ENCODE measurements at places on chromosomes 4 and X.

- no peak for DNase-seq
Measured at GRCh38 chr4:24704149-24704548, 91.2 kb upstream of the SOD3 start.

DNA sequence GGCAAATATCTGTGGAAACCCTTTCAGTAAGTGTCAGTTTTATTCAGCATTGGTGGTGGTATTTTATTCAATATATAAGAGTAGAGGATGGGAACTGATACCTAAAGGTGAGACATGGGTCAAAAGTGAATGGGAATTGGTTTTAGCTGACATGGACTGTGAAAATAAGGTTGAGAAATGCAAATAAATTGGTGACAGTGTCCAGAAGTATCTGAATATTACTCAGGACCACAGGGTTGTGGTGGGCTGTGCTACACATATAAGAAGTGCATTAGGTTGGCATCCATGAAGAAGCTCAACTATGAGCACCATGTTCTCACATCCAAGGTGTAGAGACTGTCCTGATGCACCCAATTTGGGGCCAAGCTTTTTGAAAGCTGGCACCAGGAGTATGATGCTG lies 45.0 kb downstream of the ETDC start:
- DNase-seq: no peak

- no peak for DNase-seq
Measured at GRCh38 chr4:165301833-165302232, 25.6 kb upstream of the MSMO1 start.

DNA sequence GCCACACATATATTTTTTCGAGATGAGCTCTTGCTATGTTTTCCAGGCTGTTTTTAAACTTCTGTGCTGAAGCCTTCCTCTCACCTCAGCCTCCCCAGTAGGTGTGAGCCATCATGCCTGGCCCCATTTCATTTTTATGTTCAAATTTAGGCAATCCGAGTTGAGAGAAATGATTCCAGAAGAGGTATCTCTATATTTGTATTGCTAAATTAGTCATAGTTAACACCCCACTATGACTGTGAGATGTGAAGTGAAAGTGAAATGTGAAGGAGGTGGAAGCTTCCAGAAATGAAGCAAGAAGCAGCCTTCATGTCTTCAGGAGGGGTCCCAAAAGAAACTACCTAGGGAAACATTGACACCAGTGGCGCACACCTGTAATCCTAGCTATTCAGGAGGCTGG lies 17.7 kb downstream of the APELA start:
- DNase-seq: no peak

DNA sequence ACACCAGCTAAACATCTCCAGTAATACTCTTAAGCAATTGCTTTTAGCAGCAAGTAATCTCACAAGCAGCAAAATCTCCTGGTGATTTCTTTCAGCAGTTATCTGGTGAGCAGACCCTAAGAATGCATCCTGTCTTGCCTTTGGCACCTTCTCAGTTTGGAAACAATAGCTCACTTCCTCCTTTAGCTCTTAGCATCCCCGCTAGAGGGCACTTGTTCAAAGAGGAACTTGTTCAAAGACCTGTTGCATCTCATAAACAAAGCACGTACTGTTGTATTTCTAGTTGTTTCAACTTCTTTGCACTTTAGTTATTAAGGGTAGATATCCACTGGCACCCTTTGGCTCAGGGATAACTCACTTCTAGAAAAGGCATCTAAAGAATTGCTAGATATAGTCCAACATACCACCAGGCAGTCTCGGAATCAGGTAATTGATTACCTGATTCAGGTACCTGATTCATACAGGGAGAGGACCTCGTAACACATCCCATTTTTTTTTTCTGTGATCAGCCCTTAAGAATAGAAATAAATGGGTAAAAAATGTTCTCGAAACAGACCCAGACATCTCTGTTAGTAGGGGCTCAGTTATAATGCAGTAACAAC lies 81.9 kb upstream of the QRFPR start:
- peak; percentile 41 for DNase-seq
